ENCODE measurements at places on chromosomes 11 and 22.

DNA sequence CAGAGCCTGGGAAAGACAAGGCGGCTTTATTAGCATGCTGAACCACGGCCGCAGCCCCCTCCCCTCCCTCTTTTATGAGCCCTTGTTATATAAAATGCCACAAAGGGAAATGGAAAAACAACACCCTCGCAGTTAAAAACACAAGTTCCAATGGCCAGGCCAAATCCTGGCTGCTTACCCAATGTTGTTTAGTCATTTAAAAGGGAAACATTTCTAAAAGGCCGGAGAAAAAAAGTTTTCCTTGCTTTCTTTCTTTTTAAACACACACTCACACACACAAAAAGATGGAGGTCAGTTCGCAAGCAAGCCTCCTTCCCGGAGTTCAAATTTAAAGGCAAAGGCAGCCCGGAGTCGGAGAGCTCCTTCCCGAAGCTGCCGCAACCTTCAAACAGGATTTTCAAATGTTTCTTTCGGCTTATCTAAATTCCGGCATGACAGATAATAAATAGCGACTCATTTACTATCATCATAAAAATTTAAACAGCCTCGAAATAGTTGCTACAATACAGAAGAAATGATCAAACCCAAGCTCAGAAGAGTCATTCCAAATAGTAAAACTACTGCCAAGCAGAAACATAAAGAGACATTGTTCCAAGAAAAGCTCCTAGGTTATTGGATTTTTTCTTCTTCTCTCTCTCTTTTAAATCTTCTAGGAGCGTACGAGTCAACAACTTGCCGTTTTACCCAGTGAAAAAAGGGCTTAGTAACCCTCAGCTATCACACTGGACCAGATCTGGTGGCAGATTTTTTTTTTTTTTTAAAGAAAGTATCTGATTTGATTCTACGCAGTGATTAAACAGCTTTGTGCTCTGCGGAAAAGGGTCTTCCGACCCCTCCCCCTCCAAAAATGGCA, 3.5 kb downstream of the PHF21B start:
- no peak for DNase-seq

GRCh38 chr22:41603873-41604332, 14.3 kb upstream of the PMM1 start:
- no peak for DNase-seq

DNA sequence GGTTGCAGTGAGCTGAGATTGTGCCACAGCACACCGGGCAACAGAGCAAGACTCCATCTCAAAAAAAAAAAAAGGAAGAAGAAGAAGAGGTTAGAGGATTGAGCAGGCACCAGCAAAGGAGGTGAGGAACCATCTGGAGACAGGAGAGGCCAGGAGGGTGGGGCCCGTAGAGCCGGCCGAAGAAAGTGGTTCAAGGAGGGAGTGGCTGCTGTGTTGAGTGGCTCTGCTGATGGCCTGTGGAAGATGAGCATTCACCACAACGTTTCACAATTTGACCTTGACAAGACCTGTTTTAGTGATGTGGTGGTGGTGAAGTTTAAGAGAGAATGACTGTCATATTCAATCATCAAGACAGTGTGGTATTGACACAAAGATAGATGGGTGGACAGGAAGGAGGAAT, 6.8 kb upstream of the CTSD start:
- no peak for DNase-seq

DNA sequence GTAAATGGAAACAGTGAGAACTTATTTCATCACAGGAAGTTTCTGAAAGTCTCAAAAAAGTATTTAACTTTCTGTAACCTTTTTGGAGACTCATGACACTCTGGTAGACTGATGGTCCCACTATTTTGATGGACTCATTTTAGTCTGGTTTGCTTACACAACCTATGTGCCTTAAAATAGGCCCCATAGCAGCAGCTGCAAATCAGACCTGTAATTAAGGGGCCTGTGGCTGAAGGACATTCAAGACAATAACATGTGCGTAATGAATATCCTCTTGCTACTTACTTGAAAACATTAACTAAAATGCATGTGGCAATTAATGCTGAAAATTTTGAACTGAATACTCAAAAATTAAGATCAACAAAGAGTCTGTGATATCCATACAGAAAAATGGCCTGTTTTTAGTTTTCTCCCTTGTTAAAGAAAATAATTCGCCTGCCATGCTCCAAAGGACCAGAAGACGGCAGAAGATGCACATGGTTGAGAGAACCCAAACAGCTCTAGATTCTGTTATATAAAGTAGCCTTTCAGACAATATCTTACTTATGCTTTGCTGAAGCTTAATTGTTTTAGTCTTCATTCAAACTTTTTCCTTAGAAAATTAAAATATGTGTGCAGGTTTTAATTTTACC, 568.5 kb downstream of the KCNA4 start:
- no peak for DNase-seq

GRCh38 chr22:19756288-19757128, 4.1 kb upstream of the TBX1 start:
- no peak for DNase-seq

DNA sequence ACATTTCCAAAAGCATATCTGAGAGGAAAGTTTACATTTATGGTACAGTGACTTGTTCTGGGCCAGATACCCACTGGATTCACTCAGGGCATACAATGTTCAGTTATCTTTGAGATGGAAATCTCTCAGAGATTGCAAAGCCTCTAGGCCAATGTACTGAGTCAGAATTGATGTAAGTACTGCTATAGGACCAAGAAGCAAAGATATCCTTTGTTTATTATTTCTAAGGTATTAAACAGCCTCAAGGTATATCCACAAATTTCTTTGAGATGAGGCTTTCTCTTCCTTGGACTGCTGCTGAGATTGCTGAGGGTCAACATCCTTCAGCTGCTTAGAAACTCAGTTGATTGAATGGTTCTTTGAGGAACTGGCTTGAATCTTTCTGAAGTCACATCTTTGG, 484.0 kb downstream of the METTL15 start:
- DNase-seq, result no peak

- DNase-seq, result peak; percentile 63
These were observed 27.3 kb downstream of the SERGEF start for GRCh38 chr11:17985517-17985916.

Measured in HT1080 (cell line).